H9 (cell line): ENCODE measurements at places on chromosomes 1 and 21. TPM values are rescaled to one million over a fixed set of nuclear protein-coding genes. Genes with fewer than 3 reads are reported as not detected.

- no peak for DNase-seq
These were observed 355.1 kb downstream of the AJAP1 start for GRCh38 chr1:5009376-5010065.

GRCh38 chr1:160251011-160251410 is 11.3 kb downstream of the DCAF8 start:
- DNase-seq = no peak

DNA sequence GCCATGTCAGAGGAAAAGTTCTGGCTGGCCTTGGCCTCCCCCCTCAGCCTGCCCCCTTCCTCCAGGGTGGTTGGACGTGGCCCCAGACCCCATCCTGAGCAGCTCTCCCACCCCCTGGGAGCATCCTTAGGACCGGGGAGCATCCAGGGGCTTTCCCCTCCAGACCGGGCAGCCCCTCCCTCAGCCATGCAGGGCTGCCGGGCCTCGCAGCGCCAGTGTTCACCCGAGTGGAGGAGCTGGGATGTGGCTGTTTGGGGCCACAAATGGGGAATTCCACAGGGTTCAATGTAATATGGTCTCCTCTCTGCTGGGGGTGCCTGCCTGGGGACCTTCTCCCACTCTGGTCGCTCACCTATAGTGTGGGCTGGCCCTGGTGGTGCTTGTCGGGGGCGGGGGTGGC is 4.2 kb upstream of the PFKL start:
- no peak for DNase-seq

The GIPC2 gene
- total RNA-seq = 0.85 and 0.90 TPM in 2 replicates

The OR6P1 gene
- not detected in 2 replicates for total RNA-seq
